NCI-H774 (cell line): ENCODE measurements at places on chromosomes 3 and 15.

DNA sequence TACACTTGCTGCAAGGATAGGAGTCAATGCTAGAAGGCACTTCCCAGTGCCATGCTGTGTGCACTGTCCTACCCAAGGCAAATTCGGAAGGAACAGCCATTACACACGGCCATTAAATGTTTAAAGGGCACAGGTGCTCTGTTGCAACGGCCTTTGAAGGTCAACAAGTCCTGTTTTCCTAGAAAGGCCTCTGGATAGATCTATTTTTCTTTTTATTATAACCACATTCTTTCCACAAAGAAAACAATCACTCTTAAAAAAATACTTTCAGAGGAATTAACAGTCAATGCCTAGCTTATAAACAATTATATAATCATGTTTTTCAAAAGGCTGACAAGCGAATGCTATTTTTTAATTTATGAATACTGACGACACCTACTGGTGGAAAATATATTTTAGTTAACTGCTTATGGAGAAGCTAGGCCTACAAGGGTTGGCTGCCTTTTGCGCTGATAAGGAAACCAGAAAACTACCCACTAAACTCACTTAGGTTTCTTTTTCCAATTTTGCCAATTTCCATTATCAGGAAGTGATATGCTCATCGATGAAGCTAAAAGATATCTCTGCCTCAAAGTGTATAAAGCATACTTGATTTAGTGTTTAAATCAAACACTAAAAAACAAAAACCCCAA, 2.4 kb downstream of the ARHGEF3 start:
- DNase-seq: peak; percentile 41

GRCh38 chr3:134111616-134112015, 81.9 kb upstream of the SLCO2A1 start:
- no peak for DNase-seq

DNA sequence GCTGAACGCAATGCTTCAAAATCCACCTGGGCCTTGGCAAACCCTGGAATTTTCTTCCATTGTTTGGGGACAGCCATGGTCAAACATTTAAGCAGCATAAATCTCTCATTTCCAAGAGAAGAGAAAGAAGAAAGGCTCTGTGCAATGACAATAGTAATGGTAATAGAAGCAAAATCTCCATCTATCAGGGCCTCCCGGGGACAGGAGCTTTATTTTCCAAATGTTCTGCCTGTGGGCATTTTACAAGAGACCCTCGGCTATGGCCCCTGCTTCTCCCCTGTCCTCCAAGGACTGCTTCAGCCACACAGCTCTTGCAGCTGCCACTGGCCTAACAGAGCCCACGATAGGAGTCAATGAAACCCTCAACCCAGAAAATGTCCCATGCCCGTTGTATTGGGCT, 12.7 kb upstream of the FAM240A start:
- no peak for DNase-seq

DNA sequence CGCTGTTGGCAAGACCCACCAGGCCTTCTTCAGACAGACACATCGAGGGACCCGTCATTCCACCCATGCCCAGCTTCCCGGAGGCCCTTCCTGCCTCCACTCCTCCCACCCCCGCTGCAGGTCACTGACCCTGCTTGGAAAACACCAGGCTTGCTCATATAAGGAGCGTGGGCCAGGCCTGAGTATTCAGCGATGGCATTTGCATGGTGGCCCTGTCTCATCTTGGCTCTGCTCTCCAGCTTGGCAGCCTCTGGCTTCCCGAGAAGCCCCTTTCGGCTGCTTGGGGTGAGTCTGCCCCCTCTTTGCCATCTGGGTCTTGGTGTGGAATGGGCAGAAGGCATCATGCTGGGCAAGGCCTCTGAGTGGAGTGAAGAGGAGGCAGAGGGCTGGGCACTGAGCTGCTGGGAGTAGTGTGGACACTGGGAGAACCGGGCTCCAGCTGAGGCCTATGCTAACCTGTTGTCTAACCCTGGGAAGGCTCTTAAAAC, at the start of gene ITIH3:
TSS of gene ITIH3 (plus strand) at position 185 of the 488 bp plus-strand sequence. CDS start at position 193, 8 bp downstream.
- no peak for DNase-seq

- no peak for DNase-seq
Measured at GRCh38 chr3:55718074-55718473, 231.0 kb upstream of the WNT5A start.

GRCh38 chr15:41671656-41672648, 11.7 kb downstream of the MGA start:
- no peak for DNase-seq

GRCh38 chr3:194355379-194355778, 4.3 kb upstream of the CPN2 start:
- DNase-seq: no peak

DNA sequence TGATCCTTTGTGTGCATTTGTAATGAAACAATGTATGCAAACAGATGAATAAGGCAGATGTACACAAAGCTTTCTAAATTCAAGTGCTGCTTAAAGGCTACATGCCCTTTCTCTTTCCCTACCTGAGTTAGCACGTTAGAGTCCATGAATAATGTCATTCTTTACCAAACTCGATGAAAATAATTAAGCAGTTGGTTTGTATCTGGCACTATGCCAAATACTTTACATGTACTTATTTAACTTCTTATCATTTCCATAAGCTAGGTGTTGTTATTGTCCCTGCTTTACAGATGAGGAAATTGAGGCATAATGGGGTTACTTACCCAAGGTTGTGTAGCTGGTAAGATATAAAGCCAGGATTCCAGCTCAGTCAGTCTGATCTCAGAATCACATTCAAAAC, 2.4 kb downstream of the GPR171 start:
- DNase-seq: no peak

GRCh38 chr15:98805434-98806274, 157.3 kb downstream of the IGF1R start:
- no peak for DNase-seq

DNA sequence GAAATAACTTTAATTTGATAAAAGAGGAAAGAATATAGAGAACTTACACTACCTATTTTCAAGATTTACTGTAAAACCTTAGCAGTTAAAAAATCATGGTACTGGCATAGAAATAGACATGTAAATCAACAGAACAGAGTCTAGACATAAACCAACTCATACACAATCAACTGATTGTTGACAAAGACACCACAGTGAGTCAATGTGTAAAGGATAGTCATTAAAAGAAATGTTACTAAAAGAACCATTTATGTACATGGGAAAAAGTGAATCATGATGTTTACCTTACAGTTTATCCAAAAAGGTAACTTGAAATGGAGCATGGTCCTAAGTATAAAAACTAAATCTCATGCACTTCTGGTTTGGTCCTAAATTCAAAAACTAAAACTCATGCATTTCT, 847.4 kb downstream of the IGSF11 start:
- no peak for DNase-seq

- no peak for DNase-seq
Measured at GRCh38 chr15:58918239-58918638, 15.2 kb downstream of the SLTM start.

DNA sequence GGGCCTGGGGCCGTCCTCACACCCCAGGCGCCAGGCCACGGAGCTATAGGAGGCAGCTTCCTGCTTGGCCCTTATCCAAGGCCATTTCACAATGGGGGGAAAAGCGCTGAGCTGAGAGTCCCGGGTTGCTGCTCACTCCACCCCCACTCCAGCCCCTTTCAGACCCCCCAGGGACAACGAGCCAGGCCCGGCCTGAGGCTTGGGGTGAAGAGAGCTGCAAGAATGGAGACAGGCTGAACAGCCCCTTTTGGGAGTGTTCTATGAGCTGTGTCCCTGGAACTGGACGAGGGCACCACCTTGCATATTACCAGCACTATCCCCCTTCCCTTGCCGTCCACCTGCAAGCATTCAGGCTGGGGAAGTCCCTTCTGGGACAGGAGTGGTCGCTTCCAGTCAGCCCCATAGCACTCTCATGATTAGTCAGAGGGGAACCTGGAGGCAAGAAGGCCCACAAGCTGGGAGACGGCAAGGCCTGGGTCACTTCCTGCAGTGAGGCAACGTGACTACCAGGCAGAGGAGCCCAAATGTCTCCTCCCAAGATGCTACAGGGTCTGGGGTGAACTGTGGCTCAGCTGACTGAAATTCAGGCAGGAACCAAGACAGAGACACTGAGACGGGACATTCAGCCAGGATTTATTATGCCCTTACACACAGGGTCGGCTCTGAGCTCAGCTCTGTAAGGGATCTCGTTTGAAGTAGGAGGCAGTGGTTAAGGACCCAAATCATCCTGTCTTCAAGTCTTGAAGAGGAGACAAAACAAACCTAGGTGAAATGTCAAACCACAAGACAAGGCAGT, 8.6 kb upstream of the SRP14 start:
- peak; percentile 3 for DNase-seq

- no peak for DNase-seq
Measured at GRCh38 chr3:194888916-194889315, 203.2 kb downstream of the FAM43A start.

DNA sequence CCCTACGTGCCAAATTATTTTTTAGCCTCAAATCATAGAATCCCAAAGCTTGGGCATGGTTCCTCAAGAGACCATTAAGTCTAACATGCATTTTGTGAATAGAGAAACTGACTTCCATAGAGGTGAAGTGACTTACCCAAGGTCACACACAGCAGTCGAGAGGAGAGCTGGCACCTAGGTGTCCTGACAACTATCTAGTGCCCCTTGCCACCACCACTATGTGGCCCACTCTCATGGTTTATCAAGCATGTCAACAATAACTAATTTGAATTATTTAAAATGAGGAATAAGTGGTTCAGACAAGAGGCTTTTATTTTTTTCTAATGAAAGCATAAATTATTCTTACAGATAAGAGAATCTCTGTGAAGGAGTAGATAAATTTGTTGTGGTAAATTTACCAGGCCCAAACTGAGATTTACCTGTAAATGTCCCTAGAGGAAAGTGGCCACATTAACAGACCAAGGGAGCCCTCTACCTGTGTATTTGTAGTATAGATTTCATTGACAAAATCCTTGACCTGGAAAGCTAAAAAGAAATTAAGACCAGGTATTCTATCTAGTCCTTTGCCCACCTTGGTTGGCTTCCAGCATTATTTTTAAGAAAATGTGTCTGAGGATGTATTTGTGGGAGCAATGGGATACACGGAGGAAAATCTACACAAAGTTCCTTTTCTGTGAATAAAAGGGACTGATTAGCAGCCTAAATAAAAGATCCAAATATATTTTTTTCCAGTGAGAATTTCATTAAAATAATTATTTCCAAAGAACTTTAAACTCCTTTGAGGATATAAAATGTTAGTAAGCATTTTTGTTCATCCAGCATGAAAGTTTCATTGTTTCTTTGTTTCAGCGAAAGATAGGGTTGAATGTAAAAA, 49.1 kb downstream of the IQCH start:
- peak; percentile 10 for DNase-seq

GRCh38 chr3:123608263-123608937, 23.5 kb upstream of the HACD2 start:
- DNase-seq: no peak

GRCh38 chr3:53989946-53990345, 98.3 kb upstream of the SELENOK start:
- DNase-seq: no peak

DNA sequence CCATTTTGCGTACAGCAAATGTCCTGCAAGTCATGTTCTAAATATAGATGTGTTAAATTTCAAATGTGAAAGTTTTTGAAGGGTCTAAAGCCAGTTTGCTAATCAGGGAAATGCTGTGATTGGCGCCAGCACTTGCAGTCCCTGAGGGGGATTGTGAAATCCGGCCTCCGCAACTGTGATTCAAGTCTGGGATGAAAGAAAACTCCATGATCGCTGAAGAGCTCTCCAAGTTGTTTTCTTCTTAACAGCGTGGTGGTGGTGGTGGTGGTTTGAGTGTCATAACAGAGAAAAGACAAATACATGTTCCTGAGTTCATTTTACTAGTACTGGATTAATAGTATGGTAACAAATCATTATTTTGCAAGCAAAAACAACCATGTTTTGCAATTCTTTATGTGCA, 51.8 kb downstream of the MITF start:
- DNase-seq: no peak

DNA sequence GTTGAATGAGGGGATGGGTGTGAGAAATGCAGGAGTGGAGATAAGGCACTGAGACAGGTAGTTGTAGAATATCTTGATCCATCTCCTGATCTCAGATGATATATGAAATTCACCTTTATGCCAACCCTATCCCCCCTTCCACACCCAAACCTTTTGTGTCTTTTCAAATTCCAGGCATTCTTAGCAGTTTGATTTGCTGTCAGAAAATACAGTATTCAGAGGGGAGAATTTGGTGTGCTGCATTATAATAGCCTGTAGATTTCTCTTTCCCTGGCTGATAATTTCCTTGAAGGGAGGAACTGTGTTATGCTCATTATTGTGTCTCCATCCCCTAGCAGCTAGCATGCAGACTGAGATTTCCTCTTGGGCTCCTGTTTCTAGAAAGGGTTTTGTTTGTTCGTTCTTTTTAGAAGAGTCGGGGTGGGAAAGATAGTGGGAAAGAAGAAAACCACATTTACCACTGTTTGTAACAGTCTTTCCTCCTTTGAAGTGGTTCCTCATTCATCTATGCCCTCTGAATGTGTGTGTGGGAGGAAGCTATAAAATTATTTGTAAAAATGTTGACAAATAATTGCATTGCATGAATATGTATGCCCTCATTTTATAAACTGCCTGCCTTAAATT, 373.4 kb downstream of the DIPK2A start:
- DNase-seq: no peak

DNA sequence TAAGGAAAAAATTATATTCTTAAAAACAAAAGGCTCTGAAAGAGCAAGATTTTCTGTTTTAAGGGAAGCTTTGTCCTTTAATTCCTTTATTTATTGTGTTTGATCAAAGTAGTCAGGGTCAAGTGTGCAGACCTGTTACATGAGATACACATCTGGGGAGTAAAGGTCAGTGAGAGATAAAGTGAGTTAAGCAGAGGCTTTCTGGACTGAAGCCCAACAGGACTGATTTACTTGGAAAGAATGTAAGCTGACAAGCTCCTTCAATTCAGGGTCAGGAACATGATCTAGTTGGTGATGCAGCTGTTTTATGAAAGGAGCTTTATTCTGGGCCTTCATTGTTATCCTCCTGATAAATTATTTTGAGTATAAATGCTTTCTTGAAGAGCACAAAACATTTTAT, 20.7 kb upstream of the OTOL1 start:
- no peak for DNase-seq

GRCh38 chr3:86794361-86795065, 196.4 kb downstream of the VGLL3 start:
- DNase-seq: no peak

- DNase-seq: no peak
Measured at GRCh38 chr15:44094781-44095180, 100.3 kb downstream of the FRMD5 start.

DNA sequence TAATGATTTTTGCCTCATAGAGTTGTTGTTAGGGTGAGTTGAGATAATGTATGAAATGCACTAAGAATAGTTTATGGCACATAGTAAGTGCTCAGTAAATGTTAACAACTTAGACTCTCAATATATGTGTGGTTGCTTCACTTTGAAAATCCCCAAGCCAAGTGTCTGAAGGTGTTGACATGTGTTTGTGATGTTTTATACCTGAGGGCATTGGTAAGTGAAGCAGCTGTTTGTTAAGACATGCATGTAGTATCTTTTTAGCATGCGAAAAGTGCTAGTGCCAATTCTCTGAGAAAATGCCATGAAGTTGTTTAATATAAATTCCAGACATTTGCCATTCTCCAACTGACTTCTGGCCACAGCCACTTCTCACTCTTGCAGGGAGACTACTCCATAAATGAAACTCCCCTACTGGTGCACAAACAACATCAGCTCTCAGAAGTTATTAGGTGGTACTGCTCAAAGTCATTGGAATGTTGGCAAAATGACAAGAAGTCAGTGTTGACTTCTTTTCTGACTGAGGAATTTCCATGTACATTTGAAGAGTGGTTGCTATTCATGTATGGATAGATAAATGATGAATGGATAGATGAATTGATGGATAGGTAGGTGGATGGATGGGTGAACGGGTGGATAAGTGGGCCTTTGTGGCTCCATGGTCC, 103.6 kb upstream of the NUDT16 start:
- no peak for DNase-seq

- no peak for DNase-seq
Measured at GRCh38 chr15:50146632-50147031, 27.6 kb upstream of the ATP8B4 start.
